ENCODE measurements at places on chromosomes 3 and 15.

GRCh38 chr3:40620151-40620550 is 95.4 kb downstream of the ZNF621 start:
- no peak for DNase-seq

GRCh38 chr3:67324554-67324953 is 326.4 kb downstream of the KBTBD8 start:
- DNase-seq = no peak

DNA sequence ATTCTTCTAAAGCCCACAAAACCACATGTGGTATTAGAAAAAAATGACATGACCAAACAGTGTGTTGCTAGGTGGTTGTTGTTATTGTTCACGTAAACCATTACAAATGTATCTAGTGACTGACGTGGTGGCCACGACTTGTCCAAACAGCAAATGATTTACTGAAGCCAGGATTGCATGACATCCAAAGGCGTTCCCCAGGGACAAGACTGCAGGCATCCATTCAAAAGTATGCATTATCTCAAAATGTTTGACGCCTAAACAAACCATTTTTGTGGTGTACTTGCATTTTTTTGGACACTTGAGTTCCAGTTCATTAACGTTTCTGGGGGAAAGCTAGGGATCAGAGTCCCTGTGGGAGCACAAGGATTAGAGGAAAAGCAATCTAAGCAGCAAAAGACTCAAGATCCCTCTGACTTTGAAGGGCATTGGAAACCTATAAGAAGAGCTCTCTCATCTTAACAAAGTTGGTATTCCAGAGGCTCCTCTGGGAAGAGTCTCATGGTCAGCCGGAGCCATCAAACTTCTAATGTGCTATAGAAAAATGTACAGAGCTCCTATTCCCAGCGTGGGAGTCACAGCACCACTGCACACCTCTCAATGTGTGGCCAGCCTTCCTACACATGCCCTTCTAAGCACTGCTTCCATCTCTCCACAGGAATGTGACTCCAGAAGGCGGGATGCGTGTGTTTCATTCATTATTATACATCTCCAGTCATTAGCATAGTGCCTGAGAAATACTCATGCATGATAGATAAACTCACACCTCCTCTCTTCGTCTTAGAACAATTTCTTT is 62.9 kb downstream of the FBN1 start:
- DNase-seq = no peak

DNA sequence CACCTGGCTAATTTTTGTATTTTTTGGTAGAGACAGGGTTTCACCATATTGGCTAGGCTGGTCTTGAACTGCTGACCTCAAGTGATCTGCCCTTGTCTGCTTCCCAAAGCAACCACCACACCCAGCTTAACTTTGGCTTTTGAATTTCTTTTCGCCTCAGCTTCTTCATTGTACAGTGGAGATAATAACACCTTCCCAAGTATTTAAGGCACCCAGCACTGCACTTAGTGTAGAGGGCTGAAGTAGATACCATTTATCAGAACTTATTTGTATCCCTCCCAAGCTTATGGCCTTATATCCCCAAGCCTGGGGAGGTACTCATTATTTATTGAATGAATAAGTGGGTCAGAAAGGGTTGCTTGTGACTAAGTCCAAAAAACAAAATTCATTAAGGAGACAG is 2.3 kb downstream of the SQOR start:
- DNase-seq = no peak

GRCh38 chr3:52446631-52447511 is 2.0 kb upstream of the SEMA3G start:
- DNase-seq = peak; percentile 40

GRCh38 chr15:40282869-40283614 is at the start of gene ANKRD63:
ANKRD63 (minus strand) TSS chr15:40283064; CDS start chr15:40282586, 478 bp downstream.
- DNase-seq = no peak

- no peak for DNase-seq
These were observed 332.9 kb upstream of the ARRDC4 start for GRCh38 chr15:97627634-97628033.

- no peak for DNase-seq
These were observed 68.3 kb upstream of the TBC1D5 start for GRCh38 chr3:17810759-17811158.

DNA sequence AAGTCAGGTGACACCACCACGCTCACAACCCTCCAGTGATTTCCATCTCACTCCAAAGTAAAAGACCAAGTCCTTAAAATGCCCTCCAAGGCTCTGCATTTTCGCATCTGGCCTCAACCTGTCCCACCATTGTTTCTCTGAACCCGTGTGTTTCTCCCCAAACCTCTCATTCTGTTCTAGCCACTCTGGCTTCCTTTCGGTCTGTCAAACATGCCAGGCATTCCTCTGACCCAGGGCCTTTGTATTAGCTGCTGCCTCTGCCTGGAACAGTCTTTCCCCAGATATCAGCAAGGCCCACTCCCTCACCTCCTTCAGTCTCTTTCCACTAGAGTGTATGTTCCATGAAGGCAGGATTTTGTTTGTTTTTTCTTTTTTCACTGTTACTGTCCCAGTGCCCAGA is 16.0 kb downstream of the MAP2K5 start:
- DNase-seq = no peak

DNA sequence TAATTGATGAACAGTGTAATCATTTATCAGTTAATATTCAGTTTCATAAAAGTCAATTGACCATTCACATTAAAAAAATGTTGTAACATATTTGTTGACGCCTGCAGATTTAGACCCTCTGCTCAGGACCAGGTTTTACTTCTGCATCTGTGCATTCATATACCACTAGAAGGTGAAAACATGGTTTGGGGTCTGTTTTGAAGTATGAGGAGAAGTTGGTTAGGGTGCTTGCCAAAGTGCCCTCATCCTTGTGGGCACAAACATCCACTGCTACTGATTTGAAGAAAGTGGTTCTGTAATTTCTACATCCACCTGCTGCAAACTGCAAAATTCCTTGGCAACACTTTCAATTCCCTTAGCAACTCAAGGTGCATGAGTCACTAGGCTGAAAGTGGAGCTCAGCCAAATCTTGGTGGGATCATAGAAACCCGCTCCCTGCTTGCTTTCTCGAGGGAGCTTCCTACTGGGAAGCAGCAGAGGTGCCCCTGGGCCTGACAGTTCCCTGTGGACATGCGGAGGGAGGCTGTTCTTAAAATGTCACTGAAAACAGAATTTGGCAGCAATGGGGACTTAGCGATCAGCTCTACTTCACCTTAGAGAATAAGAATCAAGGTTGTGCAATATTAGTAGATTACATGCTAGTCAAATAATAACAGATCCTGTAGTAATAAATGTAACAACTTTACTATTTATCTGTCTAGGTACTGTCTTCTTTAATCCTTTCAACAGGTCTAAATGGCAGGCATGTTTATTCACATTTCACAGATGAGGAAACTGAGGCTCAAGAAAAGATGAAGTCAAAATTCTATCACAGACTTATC is 301.0 kb upstream of the TBL1XR1 start:
- no peak for DNase-seq

- DNase-seq = no peak
These were observed 12.8 kb upstream of the GATA2 start for GRCh38 chr3:128505771-128506170.

- no peak for DNase-seq
These were observed 71.6 kb upstream of the ZNF280D start for GRCh38 chr15:56804938-56805337.

GRCh38 chr15:46278486-46279090 is 643.8 kb downstream of the SQOR start:
- peak; percentile 68 for DNase-seq

DNA sequence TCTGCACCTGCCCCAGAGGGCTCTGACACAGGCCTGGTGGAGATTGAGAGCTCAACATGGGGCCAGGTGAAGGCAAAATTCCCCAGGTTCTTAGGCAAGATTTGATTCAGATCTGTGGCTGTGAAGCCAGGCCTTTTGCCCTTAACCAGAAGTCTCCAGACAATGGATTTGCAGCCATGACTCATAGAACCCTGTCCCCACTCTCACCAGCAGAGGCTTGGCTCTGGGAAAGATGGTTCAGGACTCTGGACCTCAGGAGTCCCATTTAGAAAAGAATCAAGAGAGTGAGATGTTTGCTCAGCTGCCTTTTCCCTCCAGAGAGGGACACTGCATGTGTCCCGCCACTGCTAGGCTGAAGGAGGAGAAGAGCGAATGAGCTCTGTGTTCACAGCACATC is 361.4 kb upstream of the ICE2 start:
- DNase-seq = no peak

- no peak for DNase-seq
These were observed 37.7 kb upstream of the CCR2 start for GRCh38 chr3:46316206-46316605.

DNA sequence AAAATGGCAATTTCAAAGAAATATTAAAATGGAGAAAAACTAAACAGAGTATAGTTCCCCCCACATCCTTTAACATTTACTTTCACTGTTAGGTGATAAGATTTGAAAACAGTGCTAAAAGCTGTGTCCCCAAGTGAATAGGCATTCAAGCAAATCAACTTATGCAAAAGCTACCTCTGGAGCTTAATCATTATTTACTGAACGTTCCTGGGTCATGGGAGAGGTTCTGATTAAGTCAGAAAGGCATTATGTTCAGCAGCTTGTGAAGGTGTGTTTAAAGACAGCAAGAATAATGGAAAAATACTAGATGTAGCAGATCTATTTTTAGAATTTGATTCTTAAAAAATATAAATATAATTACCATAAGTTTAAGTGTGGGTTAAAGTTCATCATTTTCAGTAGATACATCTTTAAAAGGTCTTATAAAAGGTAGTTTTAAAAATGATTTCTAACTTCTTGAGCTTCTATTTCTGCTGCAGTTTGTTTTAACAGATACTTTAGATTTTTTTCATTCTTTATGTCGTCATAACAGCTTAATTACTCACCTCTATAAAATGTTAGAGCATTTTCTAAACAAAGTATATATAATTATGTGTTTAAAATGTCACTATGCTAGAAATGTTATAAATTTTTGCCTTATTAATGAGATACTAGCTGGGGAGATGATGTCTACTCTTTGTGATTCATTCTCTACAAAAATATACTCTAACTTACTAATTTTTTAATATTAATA is 127.9 kb downstream of the MITF start:
- DNase-seq = no peak

- DNase-seq = no peak
These were observed 4.4 kb upstream of the FURIN start for GRCh38 chr15:90863987-90864386.

- no peak for DNase-seq
These were observed 6.3 kb downstream of the BHLHE40 start for GRCh38 chr3:4985330-4986174.

DNA sequence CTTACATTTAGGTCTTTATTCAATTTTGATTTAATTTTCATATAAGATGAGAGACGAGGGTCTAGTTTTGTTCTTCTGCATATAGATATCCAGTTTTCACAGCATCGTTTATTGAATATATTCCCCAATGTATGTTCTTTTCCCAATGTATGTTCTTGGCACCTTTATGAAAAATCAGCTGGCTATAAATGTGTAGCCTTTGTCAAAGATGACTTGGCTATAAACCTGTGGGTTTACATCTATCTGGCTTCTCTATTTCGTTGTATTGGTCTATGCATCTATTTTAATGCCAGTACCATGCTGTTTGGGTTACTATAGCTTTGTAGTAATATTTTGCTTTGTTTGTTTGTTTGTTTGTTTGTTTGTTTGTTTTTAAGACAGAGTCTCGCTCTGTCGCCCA is 11.7 kb upstream of the IREB2 start:
- DNase-seq = no peak

DNA sequence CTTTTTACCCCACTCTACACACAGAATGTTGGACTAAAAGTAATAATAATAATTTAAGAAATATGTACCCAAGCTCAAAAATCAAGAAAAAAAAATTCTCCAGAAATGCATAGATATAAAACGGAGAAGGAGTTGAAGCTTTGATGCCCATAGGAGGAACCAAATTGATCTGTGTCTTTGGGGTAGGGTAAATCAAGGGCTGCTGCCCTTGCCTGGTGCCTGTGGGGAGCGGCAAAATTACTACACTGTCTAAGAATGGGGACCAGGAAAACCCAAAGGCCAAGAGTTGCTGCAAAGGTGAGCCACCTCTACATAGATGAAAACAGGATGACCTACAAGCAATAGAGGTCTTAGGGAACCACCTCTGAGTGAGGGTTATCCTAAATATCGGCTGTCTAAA is 56.0 kb upstream of the SPPL2A start:
- DNase-seq = no peak

- DNase-seq = peak; percentile 40
These were observed 123.4 kb downstream of the ATP10A start for GRCh38 chr15:25739687-25740121.

Measured in NCI-H1694 (cell line).